ENCODE measurements at places on chromosomes 1 and 21.

GRCh38 chr1:241810769-241811405 lies 37.1 kb upstream of the EXO1 start:
- no peak for DNase-seq

DNA sequence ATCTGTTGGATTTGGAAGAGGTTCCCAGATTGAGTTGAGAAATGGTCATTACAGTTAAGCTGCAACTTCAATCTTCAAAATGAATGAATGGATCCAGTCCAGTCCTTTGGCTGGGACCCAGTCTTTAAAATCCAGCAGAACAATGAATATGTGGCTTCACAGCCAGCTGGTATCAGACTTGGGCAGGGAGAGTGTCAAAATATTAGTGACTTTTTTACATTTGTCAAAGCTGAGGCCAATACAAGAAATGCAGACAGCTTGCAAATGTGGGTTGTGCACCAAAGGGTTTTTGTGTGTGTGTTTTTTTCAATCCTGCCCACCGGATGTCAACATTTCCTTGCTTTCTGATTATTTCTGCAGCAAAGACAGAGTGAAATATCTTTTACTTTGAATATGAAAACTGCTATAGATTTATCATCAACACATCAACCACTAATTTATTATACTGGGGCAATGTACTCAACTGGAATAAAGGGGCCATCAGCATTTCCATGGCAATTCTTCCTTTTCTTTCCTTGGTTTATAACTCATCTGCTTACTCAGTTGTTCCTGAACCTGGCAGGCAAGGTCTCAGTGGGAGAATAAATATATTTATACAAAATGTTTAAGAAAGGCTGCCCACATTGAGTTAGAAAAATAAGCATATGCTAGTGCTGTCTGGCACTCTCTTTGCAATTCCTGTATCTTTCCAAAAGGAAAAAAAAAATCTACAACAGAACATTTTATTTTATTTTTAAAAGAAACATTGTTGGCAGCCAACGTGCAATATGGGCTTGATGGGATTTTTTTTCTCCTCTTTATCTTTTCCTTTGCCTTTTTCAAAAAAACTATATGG lies 491.6 kb upstream of the C1orf87 start:
- no peak for DNase-seq

GRCh38 chr1:235955777-235956176 lies 89.1 kb upstream of the LYST start:
- no peak for DNase-seq

- no peak for DNase-seq
Measured at GRCh38 chr1:53324728-53325297, 3.1 kb downstream of the LRP8 start.

- DNase-seq = no peak
Measured at GRCh38 chr1:165408518-165408917, 36.4 kb downstream of the RXRG start.

- no peak for DNase-seq
Measured at GRCh38 chr1:43165765-43166164, 6.3 kb downstream of the EBNA1BP2 start.

- no peak for DNase-seq
Measured at GRCh38 chr1:162166917-162167615, 97.6 kb downstream of the NOS1AP start.

DNA sequence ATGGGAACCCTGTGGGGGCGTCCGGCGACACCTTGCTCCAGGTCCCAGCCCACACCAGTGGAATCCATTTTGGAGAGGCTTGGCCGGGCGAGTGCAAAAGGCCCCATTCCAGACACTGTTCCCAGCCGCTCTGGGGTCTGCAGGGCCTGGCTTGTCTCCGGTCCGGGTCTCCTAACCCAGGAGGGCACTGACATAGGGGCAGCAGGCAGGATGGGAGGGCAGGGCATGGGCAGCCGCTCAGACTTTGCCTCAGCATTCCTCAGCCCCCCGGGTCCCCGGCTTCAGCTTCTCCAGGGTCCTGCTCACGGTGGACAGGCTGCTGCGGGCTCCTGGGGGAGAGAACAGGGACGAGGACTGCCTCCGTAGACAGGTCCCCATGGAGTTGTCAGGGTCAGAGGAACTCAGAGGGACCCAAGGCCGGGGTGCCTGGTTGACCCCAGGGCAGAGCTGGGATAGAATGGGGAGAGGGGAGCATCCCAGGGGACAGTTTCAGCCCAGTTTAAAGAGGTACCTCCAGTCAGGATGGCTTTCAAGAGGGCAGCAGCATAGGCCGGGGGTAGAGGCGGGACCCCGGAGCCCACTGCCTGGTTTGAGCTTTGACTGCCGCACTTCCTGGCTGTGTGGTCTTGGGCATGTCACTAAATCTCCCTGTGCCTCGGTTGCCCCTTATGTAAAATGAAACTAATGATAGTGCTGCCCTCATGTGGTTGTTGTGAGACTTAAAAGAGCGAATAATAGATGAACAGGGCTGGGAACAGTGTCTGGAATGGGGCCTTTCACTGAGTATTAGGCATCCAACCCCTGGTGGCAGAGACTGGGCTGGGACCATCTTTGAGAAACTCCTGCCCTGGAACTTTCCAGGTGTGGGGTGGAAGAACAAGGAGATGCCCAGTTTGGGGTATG lies 3.7 kb downstream of the KNCN start:
- no peak for DNase-seq

- DNase-seq = no peak
Measured at GRCh38 chr1:6634371-6635052, 9.8 kb downstream of the THAP3 start.

DNA sequence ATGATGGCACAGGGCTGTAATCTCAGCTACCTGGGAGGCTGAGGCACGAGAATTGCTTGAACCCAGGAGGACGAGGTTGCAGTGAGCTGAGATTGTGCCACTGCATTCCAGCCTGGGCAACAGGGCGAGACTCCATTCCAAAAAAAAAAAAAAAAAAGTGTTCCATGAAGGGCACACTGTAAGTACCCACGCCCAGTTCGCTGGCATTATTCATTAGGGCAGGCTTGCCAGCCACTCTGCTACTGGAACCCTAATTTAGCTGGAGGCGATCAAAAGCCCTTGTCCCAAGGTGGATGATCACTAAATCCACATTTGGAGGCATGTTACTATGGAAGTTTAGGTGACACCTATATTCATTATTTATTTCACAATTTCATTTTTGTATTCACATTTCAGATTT lies 5.0 kb downstream of the IFNLR1 start:
- DNase-seq = no peak

All from activated CD8-positive, alpha-beta memory T cell treated with anti-CD3 and anti-CD28 coated beads for 48 hours (primary cell).